Renal cortical epithelial cell (primary cell): ENCODE measurements at places on chromosomes 4 and X.

GRCh38 chrX:43560247-43560946 is 95.7 kb upstream of the MAOA start:
- DNase-seq = no peak

GRCh38 chr4:1987296-1987695 is 21.5 kb downstream of the NELFA start:
- DNase-seq = no peak

GRCh38 chr4:12562021-12562420 is 922.1 kb downstream of the RAB28 start:
- DNase-seq = no peak

GRCh38 chr4:53534684-53535083 is 56.6 kb downstream of the LNX1 start:
- no peak for DNase-seq

GRCh38 chrX:10904220-10904619 is 206.9 kb upstream of the HCCS start:
- no peak for DNase-seq

DNA sequence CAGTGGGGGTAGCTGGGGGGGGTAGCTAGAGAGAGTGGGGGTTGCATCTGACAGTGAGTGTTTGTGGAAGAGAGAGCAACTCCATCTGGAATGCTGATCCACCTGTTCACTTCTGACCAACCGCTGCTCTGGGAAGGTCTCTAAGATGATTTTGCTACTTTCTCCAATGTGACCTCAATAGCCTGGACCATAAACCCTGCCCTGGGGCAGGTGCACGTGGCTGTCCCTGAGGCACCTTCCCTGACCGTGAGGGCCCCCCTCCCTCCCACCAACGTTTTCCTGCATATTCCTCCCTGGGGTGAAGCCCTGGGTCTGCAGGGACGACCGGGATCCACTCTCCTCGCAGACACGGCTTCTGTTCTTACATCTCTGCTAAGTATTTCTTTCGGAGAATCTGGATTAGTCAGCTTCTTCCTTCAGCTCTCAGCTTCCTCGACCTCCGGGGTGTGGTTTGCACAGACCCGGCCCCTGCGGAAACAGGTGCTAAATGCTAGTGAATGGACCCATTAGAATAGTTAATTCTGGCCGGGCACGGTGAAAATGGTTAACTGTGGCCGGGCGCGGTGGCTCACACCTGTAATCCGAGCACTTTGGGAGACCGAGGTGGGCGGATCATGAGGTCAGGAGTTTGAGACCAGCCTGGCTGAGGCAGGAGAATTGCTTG is 21.4 kb upstream of the PLCXD1 start:
- DNase-seq = no peak

GRCh38 chr4:101862595-101862994 is 72.1 kb downstream of the BANK1 start:
- no peak for DNase-seq

DNA sequence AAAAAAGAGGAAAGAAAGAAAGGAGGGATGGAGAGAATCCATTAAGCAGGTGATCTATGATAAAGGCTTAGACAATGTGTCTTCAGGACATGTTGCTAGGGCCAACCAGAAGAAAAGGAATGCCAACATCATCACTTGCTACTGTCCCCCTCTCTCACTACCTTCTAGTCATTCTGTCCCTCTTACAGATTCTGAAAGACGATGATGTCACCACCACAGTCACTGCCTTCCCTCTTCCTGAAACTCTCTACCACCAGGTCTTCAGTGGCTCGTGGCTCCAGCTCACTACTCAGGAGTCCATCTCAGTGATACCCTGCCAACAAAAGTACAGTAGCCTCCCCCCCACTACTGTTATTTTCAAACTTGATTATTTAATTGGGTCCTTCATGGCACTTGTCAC is 64.0 kb downstream of the KCNIP4 start:
- no peak for DNase-seq

DNA sequence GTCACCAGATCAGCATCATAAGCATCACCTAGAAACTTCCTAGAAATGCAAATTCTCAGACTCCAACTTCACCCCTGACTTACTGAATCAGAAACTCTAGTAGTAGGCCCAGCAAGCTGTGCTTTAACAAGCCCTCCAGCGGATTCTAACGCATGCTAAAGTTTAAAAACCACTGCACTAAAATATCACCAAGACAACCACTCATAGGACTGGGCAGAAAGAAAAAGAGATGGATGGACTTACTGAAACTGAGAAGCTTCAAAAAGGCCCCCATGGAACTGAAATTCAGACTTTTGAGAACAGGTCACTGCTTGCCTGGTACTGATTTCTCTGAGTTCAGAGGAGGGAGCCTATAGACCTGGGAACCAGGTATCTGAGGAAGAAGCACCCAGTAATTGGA is 40.1 kb downstream of the FAM241A start:
- no peak for DNase-seq

DNA sequence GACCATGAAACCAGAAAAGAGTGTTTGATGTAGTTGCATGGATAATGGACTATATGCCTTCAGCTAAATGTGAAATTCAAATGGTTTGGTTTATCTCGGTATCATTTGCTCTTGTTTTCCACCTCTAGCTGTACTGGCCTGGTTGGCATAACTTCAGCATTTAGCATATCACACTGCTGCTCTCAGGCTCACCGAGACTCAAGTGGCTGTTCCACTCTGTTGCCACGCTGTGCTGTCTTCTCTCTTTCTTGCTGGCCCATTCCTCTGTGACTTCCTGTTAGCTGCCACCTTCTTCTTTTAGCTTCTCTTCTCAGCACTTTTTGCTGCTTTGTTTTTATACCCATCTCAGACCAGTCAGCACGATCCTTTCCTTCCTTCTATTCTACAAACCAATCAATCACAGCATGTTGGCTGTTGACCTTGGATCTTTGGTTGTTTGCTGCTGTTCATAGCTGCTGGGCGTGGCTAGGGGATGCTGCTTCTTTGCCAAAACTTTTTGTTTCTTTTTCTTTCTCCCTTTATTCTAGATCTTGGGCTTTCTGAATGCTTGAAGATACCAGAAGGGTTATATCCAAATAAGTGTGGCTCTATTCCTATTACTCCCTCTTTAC is 24.0 kb downstream of the INTS6L start:
- DNase-seq = no peak

- DNase-seq = peak; percentile 54
Measured at GRCh38 chr4:16056681-16057385, 27.0 kb downstream of the PROM1 start.

DNA sequence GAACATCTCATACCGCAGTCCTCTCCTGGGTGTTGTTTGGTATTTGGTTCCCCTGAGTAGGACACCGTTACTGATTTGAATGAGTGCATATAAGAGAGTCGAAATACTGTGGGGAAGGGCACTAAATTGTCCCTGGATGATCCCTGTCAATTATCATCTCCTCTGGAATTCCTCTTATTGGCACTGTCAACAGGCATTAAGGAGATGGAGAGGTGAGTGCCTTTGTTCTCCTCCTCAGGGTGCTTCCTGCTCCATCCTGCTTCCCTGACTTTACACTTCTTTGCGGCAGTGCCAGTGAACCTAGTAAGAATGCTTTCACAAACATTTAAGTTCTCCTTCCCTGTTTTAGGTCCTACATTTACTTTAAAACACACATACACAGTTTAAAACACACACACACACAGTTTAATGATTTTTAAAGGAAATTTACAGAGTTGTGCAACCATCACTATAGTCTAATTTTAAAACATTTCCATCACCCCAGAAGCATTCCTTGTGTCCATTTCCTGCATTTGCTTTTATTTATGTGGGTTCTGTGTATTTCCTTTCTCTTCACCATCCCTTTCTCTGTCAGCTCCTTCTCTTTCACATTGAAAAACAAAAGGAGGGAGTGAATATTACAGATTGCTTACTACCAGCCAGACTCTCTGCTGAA is 20.9 kb upstream of the ZRSR2 start:
- peak; percentile 15 for DNase-seq

DNA sequence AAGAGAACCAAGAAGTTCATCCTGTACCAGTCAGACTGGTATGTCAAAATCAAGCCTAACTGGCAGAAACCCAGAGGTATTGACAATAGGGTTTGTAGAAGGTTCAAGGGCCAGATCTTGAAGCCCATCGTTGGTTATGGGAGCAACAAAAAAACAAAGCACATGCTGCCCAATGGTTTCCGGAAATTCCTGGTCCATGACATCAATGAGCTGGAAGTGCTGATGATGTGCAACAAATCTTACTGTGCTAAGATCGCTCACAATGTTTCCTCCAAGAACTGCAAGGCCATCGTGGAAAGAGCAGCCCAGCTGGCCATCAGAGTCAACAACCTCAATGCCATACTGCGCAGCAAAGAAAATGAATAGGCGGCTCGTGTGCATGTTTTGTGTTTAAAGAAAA is 172.7 kb upstream of the MED14 start:
- DNase-seq = peak; percentile 55

GRCh38 chr4:13705521-13706041 is 78.1 kb upstream of the BOD1L1 start:
- peak; percentile 100 for DNase-seq

- DNase-seq = no peak
Measured at GRCh38 chr4:10811991-10812390, 127.4 kb upstream of the CLNK start.

DNA sequence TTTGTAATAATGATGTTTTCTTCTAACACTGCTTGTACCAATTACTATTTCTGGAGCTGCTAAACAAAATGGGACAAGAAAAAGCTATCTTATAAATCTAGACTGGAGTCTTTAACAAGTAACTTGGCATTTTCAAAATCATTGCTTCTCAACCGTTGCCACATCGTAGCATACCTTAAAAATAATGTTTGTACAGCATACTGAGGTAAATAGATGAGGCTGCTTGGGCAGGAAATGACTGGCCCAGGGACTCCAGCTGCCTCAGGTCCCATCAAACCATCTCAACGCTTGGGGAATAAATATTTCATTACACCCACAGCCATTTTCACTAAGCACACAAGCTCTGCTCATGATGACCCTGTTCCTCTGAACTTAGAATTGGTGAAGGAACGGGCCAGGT is 115.1 kb downstream of the SPANXA1 start:
- DNase-seq = no peak

GRCh38 chrX:10156199-10157031 is at the start of gene CLCN4:
CLCN4 (plus strand) TSS chrX:10156975; CDS start chrX:10185033, 28,058 bp downstream.
- peak; percentile 69 for DNase-seq
